ENCODE measurements at places on chromosomes 11 and 22. TPM values are rescaled to one million over a fixed set of nuclear protein-coding genes. Genes with fewer than 3 reads are reported as not detected.

DNA sequence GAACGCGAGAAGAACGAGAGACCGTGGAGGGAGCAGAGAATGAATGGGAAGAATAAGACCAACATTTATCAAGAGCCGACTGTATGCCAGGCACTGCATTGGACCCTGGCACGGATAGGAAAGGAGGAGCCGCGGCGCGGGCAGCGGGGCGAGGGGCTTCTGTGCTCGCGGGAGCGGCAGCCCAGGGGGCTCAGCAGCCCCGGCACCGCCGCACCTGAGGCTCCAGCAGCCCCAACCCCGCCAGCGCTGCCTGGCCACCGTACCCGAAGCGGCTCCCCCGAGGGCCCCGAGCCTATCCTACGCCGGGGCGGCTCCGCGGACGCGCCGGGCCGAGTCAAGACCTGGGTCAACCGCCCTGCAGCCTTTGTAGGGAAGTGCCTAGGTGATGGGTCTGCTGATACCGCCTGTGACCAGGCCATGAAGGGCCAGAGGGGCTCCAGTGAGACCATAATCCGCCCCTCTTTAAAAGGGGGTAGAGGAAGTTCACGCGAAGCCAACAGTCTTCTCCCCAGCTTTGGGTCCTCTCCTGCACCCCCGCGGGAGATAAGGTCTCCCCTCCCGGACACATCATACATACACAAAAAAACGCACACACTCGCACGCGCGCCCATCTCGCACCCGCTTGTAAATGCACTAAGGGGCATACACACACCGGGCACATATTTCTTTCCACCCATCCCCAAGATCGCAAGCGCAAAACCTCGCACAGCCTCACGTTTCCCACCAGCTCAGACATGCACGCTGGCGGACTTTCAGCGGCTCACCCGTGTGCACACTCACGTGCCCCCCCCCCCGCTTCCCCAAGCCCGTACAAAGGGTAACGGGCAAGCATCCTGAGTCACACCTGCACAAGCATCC, 935 bp upstream of the RTN4RL2 start:
- peaks cover 57% of the 10 kb centered on the region for H3K27me3 ChIP-seq
- H3K36me3 ChIP-seq: no peaks in the 10 kb centered on the region
- peaks cover 3% of the 10 kb centered on the region for H3K4me1 ChIP-seq
- no peak overlapping the region for H3K27ac ChIP-seq

DNA sequence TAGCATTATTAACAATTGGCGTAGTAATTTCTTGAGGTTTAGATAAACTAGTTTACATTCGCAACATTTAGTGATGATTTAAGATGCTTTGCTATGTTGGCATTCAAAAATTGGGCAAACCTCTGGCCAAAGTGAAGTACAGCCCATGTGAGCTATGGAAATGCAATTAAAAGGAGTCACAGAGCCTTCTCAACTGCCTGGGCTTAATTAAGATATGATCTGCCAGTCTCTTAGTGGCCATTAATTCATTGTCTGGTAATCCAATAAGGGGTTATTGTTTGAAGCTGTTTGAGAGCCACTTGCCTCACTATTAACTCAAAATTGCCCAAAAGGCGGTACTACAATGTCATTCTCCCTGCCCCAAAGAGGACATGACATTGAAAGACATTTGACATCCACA, 608.9 kb downstream of the NTM start:
- H3K4me3 ChIP-seq: no peak overlapping the region
- no peak for DNase-seq

GRCh38 chr11:31687861-31688260, 123.3 kb downstream of the PAX6 start:
- no peaks in the 10 kb centered on the region for H3K36me3 ChIP-seq
- H3K4me3 ChIP-seq: no peak overlapping the region
- no peak for DNase-seq
- no peak overlapping the region for H3K27ac ChIP-seq

GRCh38 chr11:87331273-87331672, 293.5 kb downstream of the TMEM135 start:
- no peak overlapping the region for H3K27ac ChIP-seq
- H3K27me3 ChIP-seq: no peaks in the 10 kb centered on the region
- no peak for DNase-seq
- H3K4me3 ChIP-seq: no peak overlapping the region
- H3K36me3 ChIP-seq: no peaks in the 10 kb centered on the region

Gene FBXO3
- 51.1 TPM for total RNA-seq
